ENCODE measurements at places on chromosomes 13 and 19.

DNA sequence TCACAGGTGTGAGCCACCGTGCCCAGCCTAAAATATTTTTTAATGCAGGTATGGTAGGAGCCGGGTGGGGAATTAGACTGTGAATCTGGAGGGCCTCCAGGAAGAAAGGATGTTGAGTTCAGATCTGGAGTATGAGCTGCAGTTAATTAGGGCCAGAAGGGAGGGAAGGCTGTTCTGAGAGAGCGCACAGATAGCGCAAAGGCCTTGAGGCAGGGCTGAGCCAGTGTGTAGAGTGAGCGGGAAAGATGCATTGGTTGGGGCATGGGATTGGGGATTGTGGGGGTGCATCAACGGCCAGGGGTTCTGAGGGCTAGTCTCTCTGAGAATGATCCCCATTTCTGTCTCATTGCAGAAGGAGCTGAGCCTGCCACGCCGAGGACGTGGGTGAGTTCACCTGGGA, 9.7 kb downstream of the MAST3 start:
- no peak for DNase-seq

DNA sequence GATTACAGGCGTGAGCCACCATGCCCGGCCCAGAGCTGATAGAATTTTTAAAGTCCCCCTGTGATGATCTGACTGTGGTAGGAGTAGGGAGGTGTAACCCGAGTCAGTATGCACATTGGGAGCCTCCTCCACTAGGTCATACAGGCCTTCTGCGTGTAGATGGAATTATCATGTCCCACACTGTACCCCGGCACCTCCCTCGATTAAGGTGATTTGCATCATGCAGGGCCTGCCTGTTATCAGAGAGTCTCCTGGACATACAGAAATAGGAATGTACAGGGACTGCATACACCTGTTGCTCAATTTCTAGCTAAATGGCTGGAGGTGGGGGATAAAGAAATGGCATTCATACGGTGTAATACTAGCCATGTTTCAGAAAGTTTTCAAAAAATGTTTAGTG, 922 bp upstream of the ERVK3-1 start:
- DNase-seq, result no peak

- no peak for DNase-seq
These were observed 840 bp upstream of the CCNA1 start for GRCh38 chr13:36431204-36432105.

DNA sequence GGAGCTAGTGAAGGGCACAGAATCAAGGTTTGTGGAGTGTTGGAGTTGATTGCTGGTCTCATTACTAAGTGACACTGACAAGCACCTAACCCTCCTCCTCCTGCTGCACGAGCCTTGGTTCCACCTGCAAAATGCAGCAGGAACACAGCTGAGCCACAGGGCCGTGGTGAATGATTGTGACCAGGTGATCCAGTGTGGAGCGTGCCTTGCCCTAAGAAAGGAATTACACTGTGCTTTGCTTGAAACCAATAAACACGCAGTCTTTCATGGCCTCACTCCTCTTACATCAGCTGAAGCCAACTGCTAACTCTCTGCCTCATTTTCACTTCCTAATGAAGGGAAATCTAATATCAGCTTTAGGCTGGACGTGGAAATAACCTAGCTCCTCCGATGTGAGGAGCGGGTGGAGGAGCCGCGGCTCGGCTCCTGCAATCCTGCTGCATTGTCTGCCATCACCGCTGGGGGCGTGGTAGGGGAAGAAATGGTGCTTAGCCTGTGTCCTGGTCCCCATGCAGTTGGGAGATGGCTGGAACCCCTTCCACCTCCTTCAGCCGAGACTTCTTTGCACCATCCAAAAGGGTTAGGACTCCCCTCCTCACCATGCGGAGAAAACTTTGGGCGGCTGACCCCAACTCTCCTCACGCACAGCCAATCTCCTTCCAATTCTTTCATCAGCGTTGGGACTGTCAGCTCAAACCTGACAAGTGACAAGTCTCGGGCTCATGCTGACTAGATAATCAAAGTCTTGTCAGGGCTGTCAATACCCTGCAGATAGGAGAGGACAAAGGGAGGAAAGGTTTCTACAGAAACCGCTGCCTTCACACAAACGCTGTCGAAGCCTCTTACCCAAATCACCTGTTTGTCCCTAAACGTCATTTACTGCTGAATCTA, 427.9 kb downstream of the ZNF536 start:
- DNase-seq, result no peak

DNA sequence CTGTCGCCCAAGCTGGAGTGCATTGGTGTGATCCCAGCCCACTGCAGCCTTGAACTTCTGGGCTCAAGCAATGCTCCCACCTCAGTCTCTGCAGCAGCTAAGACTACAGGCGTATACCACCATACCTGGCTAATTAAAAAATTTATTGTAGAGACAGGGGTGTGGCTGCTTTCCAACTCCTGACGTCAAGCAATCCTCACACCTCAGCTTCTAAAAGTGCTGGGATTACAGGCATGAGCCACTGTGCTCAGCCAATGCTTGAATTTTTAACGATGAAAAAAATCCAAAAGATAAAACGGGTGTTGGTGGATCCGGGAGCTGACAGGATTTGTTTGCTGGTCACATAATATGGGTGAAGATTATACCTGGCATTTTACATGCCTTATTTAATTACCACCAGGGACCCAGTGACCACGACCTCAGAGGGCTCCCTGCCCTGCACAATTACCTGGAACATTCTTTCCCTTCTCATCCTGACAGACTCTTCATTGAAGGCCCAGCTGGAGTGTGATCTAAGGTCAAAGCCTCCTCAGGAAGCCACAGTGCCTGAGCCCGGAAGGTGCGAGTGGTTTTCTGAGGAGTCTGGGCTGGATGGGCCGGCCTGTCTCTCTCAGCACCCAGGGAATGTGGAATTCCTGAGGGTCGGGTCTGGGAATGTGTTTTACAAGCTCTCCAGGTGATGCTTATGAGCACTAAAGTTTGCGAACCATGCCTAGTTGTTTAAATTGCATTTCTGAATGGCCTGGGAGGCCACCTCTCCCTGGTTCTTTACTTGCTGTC, 193.3 kb downstream of the USP12 start:
- DNase-seq, result no peak

DNA sequence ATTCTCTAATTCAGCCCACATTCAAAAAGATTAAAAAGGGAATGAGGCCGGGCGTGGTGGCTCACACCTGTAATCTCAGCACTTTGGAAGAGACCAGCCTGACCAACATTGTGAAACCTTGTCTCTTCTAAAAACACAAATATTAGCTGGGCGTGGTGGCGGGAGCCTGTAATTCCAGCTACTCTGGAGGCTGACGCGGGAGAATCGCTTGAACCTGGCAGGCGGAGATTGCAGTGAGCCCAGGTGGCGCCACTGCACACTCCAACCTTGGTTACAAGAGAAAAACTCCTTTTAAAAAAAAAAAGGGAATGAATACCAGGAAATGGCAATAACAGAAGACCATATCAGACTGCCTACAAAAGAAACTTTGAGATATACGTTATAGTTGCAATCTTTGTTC, 1244.5 kb downstream of the PCDH9 start:
- DNase-seq, result no peak

DNA sequence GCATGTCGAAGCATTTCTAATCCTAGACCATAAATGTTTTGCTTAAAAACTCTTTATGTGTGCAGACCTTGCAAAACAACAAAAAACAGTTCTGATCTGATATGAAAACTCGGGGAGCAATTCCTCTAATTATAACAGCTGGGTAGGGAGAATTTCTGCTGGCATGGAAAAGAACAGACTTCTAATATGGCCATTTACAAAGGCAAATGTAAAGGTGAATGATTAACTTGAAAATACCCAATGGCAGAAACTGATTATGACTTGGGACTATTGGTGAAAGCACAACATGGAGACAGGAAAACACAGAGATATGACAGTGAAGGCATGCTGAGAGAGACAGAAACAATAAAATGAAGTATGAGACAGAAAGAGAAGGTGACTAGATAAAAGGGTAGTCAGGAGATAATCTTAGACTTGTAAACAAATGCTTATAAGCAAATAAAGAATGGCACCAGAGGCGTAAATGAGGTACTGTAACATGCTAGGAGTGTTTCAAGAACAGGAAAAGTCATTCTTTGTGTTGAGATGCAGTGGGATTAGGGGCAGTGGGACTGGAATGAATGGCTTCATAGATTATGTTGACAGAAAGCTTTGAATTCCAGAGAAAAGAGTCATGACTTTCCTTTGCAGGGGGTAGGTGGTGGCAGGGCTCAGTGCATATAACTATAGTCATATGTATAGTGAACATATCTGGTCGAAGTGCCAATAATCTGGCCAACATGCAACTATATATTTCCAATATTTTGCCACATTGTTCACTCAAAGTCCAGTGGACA, 393.0 kb downstream of the ITGBL1 start:
- DNase-seq, result no peak

DNA sequence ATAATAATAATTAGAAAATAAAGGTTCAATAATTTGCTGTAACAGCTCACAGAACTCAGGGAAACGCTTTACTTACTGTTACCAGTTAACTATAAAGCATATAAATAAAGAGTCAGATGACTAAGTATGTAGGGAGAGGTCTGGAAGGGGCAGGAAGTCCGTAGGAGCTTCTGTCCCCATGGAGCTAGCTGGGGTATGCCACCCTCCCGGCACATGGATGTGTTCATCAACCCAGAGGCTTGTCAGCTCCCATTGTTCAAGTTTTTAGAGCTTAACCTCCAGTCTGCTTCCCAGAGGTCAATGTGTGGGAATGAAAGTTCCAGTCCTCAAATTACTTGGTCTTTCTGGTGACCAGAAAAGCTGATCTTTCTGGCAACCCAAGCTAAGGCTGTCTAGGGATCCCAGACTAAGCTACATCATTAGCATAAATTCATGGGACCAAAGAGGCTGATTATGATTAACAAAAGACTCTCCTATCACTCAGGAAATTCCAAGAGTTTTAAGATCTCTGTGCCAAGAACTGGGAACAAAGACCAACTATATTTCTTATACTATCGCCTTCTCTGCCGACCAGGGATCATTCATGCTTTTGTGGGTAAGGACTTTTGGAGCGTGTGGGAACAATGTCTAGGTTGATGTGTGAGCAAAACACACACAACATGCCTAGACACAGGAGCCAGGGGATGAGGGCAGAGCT, 31.7 kb upstream of the ZNF507 start:
- no peak for DNase-seq

GRCh38 chr19:45423033-45423588, 606 bp downstream of the ERCC1 start:
- DNase-seq, result no peak

DNA sequence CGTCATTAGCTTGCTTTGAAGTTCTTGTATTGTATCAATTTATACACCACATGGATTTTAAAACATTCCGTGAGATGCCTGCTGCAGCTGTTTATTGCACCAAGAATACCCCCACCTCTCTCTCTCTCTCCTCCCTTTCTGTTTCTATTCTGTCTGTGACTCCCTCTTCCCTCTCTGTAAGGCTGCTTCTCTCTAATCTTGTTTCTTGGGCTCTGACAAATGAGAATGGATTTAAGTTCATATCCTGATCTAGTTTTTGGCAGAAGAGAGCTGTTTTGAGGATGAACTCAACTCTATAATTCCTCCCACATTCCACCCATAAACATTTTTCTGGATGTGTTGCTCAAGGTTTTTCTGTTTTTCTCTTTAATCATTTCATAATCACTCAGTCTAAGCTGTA, 144.3 kb upstream of the FRY start:
- DNase-seq, result peak; percentile 22

- no peak for DNase-seq
These were observed 15.6 kb upstream of the NOTCH3 start for GRCh38 chr19:15216363-15216762.

GRCh38 chr13:26957182-26957581, 196.6 kb upstream of the GPR12 start:
- DNase-seq, result no peak

DNA sequence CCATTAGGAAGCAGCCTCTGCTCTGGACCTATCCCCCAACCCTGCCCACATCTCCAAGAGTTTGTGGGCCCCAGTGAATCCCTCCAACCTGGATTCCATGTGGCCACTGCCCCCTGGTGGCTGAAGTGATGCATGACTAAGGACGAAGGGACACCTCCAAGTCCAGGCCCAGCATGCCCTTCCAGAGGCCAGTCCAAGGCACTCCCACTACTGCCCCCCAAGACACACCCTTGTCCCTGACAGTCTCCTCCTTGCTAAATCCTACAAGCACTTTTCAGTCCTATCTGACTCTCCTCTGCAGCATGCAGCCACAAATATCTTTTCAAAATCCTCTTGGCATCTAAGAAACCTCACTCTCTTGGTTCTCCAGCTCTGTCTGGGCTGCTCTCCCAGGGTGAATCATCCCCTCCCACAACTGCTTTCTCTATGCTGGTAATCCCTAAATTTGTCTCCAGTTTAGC, 33.0 kb downstream of the DEDD2 start:
- DNase-seq, result peak; percentile 84

- no peak for DNase-seq
These were observed 82.4 kb upstream of the STARD13 start for GRCh38 chr13:33367926-33368325.

DNA sequence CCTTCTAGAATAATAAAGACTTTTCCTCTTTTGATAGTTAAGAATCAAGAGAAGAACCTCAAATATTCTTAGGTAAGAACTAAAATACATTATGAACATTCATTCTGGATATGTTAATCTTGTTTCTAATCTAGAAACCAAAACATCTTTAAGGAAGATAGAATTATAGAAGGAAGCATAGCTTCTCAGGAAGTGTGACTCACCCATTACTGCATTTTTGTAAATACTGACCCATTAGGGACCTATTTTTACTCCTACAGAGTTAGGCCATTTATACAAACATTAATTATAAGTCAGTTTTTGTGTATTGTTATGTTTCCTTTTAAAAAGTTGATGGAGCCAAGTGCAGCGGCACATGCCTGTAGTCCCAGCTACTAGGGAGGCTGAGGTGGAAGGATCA, 147.1 kb downstream of the NUFIP1 start:
- peak; percentile 61 for DNase-seq

DNA sequence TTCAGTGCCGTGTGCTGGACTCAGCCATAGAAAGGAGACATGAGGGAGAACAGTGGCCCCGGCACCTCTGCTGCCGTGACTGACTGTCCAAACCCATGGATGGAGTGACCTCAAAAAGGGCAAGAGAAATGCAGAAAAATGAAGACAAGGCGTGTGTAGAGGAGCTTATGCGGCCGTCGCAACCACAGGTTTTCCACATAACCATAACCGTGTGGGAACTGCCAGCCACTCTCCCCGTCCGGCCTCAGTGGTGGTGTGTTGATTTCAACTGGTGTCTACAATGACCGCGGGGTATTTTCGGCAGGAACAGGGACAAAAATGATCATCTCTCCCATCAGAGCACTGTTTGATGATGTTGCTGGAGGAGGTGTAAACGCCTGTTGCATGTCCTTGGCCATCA, 42.9 kb upstream of the F7 start:
- DNase-seq, result no peak

- peak; percentile 72 for DNase-seq
These were observed 429.2 kb upstream of the HTR2A start for GRCh38 chr13:47326061-47326460.

DNA sequence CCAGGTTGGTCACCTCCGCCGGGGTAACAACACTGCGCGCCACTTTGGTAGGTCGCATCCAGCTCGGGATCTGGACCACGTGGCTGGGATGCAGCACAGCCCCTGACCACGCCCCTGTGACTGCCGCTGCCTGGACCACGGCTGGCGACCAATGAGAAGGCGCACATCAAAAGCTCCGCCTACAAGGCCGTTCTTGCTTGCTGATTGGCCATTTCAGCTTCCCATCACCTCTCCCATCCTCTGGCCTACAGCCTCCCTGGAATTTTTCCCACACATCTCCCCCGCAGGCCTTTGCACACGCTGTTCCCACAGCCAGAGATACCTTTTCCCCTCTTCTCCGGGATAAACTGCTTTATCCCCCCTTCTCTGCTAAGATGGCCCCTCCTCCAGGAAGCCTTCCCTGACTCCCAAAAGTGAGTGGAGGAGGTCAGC, 12.5 kb upstream of the MAP1S start:
- DNase-seq, result peak; percentile 57

- DNase-seq, result no peak
These were observed 30.5 kb downstream of the ZNF146 start for GRCh38 chr19:36245210-36246005.
